ENCODE measurements at places on chromosomes 16 and 17.

GRCh38 chr17:57508671-57509070 lies 236.4 kb downstream of the CCDC182 start:
- no peak for ATAC-seq

- no peak for ATAC-seq
These were observed 9.5 kb downstream of the RNF213 start for GRCh38 chr17:80270104-80270503.

- ATAC-seq = no peak
These were observed 21.0 kb downstream of the ACE start for GRCh38 chr17:63497708-63498483.

DNA sequence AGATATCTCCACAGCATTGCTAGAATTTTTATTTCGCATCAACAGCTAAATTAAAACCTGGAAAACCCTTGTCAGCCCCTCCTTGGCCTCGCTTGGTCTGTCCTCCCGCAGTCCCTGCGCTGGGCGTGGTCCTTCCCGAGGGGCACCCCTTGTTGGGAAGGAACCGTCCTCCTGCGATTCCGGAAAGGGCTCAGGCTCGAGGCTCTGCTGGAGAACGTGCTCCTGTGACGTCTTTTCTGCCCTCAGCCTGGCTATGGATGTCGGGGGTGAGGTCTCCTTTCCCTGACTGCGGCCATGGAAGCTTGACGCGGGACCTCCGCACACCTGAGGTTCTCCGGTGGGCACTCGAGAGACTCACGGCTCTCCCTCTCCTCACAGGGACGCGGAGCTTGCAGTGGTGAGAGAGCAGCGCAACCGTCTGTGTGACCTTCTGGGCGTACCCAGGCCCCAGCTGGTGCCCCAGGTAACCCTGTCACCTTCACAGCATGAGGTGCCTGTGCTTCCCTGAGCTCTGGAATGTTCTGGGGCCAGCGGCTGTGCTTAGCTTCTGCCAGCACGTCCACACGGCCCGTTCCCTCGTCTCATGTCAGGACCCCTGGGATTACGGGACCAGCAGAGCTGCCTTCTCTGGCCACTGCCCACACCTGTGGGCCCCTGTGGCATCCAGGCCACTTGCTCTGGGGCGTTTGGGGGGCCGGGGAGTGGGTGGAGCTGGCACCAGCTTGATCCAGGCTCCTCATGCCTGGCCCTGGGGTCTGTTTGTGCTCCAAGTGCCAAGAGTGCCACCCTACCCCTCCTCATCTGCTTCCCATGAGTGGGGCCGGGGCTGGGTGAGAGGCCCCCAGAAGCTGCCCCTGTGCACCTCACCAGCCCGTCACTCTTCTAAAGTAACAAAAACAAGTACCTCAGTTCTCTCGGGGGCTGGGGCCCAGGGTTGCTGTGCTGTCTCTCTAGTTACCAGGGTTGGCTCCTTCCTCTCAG lies 101.5 kb upstream of the ZNF750 start:
- ATAC-seq = no peak

- ATAC-seq = peak; percentile 89
These were observed 6.7 kb downstream of the CCDC57 start for GRCh38 chr17:82205720-82206508.

DNA sequence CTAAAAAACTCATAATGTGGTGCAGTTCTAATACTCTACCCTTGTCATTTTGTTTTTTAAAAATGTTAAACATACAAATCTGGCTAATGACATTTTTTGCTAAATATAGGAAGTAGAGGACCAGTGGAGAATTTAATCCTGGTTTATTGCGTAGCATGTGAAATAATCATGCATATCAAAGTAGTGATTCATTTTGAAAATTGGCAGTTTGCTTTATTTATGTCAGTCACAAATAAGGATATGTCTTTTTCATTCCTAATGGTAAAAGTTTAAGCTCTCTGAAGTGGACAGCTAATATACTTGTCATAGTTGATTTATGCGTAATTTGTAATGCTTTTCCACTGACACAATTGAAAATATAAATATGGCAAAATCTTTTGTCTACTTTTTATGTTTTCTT lies 224.2 kb downstream of the BCAS3 start:
- ATAC-seq = no peak

- ATAC-seq = no peak
These were observed 32.3 kb downstream of the CIBAR2 start for GRCh38 chr16:85079785-85080570.

- no peak for ATAC-seq
These were observed 12.0 kb upstream of the USP32 start for GRCh38 chr17:60403962-60404361.

- no peak for ATAC-seq
These were observed 156.4 kb downstream of the C16orf95 start for GRCh38 chr16:87160701-87161337.

GRCh38 chr17:72858826-72859495 lies 233.5 kb downstream of the SLC39A11 start:
- ATAC-seq = no peak

DNA sequence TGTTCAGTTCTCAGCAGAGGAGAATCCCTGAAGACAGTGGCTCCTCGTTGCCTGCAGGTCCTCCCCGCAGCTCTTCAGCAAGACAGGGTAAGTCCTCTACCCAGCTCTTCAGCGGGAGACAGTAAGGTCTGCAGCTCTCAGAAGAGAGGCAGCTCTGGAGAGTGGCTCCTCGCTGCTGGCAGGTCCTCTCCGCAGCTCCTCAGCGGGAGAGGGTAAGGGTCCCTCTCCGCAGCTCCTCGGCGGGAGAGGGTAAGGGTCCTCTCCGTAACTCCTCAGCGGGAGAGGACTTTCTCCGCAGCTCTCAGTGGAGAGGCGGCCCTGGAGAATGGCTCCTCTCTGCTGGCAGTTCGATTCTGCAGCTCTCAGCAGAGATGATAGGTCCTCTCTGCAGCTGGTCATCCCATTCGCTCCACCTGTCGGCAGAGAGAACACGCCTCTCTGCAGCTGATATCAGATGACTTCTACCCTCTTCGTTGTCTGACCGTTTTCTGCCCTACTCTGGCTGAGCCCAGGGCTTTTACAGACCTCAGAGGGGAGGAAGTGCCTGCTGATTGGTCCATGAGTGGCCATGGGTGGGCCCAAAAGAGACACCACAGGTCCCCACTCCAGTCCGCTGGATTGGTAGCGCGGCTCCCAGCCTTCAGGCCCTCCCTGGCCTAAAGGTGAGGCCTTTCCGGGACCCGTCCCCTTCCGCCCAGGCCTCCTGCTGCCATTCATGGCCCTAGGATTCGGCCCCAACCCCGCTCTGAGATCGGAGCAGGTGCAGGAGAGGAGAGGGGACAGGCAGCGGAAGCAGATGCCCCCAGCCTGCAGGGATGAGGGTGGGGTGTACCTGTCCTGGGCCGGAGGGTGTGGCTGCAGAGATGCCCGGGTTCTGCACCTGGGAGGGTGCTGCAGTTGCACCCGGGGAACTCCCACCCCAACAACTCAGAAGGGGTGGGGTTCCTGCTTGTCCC lies 11.9 kb upstream of the SHCBP1 start:
- ATAC-seq = no peak

GRCh38 chr17:4945176-4945943 lies 3.0 kb downstream of the PFN1 start:
- peak; percentile 37 for ATAC-seq

DNA sequence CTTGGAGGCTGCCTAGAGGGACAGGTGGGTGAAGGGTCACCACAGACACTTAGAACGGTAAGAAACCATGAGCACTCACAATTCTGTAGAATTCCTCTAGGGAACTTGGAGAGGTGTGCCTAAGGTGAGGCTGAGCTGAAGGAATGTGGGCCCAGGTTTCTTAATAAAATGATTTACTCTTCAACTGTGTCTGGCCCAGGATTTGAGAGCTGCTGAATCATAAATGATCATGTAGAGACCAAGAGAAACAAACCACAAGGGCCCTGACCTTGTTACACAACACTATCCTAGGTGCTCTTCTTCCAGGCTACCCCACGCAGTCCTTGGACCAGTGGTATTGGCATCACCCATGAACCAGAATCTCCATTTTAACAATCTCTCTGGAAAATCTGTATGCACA lies 27.7 kb downstream of the ZNF18 start:
- ATAC-seq = no peak

GRCh38 chr16:19583665-19584300 lies 28.3 kb downstream of the VPS35L start:
- ATAC-seq = no peak

GRCh38 chr17:48523010-48523409 lies 7.8 kb downstream of the HOXB1 start:
- no peak for ATAC-seq

GRCh38 chr16:23624092-23624491 lies 17.0 kb downstream of the PALB2 start:
- no peak for ATAC-seq

DNA sequence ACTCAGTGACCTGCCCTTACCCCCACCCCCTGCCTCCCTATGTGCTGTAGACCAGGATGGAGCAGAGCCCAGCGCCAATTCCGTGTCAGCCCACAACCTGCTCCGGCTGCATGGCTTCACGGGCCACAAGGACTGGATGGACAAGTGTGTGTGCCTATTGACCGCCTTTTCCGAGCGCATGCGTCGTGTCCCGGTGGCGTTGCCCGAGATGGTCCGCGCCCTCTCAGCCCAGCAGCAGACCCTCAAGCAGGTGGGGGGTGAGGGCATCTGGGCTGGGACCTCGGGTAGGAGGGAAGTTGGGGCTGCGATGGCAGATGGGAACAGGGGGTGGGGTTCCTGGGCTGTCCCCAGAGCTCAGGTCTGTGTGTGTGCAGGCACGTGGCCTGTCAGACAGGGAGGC lies 6.3 kb upstream of the CACNA1G start:
- no peak for ATAC-seq

DNA sequence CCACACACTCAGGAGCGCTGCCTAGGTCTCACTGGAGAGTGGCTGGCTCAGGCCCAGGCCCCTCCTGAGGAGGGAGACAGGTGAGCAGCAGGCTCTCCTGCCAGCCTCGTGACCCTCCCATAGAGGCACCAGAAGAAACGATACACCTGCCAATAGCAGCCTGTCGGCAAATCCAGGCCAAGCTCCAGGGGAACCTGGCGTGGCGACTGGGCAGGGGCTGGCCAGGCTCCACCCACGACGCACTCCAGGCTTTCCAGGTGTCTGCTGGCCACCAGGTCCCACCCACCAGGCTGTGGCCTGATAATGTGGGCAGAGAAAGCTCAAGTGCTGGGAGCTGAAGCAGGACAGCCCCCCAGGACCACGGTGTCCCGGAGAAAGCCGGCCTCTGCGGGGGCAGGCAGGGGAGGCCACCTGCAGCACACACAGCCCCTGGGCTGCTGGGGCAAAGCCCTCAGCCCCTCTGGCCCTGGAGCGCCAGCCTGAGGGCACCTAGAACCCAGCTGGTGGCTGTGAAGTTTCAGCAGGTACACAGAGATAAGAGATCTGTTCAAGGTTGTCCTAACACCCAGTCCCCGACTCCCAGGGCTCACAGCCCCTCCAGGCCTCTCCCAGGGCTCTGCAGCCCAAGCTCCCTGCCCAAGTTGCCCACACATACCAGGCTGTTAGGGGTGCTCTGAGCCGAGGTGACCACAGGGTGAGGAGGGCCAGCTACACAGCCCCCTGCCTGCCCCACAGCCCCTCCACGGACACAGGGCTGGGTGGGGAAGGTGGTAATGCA lies 2.4 kb downstream of the PGAP6 start:
- ATAC-seq = no peak

DNA sequence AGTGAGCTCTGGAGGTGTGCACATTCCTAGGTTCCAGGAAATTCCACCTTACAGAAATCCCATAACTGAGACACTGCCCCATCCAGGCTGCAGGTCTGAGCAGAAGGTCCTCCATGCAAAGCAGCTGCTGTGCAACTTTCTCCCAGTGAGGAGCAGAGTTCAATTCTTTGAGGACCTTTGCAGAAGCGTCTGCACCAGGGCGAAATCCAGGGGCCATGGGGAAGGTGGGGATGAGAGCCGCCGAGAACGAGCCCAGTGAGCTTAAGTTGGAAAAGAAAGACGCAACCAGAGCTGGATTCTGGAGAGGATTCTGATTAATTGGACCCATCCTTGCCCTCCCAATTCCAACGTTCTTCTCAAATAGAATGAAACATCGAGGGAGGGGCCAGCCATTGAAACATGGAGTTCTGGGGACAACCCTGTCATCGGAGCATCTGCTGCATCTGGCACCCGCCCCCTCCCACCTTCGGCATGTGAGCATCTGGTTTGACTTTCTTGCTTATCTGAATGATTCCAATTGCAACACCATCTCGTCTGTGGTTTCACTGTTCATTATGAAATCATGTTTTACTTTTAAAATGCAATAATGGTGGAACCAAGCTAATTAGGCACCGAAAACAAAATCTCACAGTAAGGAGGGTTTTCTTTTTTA lies 190.6 kb upstream of the FOXF1 start:
- no peak for ATAC-seq

GRCh38 chr17:57326764-57327163 lies 70.4 kb downstream of the MSI2 start:
- ATAC-seq = no peak

DNA sequence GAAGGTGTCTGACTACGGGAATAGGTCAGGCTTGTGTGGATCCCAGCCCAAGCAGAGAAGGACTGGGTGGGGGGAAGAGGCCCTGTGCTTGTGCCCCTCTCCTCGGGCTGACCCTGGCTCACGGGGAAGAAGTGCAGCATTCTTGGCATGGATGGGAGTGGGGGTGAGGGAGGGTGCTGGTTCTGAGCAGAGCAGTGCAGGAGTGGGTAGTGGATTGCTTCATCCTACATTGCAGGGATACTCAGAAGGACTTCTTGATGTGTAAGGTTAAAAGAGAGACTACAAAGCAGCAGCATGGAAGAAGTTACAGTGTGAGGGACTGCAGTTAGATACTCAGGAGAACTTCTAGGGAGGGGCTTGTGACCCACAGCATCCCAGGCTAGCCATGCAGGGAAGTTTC lies 2.1 kb downstream of the ARHGAP23 start:
- peak; percentile 54 for ATAC-seq

GRCh38 chr16:23434380-23434779 lies 18.6 kb downstream of the COG7 start:
- no peak for ATAC-seq

- no peak for ATAC-seq
These were observed 82.9 kb downstream of the MYH11 start for GRCh38 chr16:15773968-15774367.

GRCh38 chr17:9792181-9792840 lies 919 bp upstream of the DHRS7C start:
- no peak for ATAC-seq

DNA sequence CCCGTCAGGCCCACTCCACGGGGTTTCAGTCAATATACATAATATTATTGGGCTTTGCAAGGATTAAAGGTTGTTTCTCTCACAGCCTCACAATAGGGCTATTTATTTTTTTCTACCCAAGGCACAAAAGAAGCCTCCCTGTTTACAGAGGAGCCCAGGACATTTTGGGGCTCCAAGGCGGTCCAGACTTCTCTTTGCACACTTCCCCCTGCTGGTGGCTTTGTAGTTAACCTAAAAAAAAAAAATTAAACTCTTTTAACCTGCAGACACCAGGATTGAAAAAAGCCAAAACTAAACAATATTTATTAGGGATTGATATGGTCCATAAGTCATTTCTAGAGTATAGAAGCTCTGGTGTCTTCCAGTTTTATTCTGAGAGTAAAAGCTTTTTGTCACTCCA lies 169.7 kb upstream of the ZFHX3 start:
- no peak for ATAC-seq

- no peak for ATAC-seq
These were observed 38.2 kb downstream of the MAF start for GRCh38 chr16:79562166-79562823.

All from gastroesophageal sphincter (tissue), 4 donors.